Activated CD4-positive, CD25-positive, alpha-beta regulatory T cell (primary cell): ENCODE measurements at places on chromosomes 3 and 15.

DNA sequence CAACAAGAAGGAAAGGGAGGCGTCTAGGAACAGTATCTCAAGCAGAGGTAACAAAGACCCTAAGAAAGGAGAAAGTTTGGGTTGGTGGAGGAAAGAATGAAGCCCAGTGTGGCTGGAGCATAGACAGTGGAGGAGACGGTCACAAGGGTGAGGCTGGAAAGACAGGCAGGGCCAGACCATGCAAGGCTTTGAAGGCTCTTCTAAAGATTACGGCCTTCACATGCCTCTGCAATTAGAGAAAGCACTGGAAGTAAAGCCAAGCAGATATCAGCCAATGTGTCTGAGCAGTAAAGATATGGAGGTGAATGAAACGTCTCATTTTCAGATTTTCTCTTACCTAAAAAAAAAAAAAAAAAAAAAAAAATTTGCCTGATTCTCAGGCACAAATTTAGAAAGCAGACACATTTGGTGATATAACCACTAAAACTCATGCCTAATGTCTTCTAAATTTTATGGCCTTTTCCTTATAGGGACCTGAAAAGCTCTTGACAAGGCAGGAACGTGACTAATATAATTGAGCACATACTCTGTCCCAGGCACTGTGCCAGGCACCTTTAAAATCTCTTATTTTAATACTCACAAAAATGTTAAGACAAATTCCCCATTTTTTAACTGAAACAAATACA lies 184.1 kb downstream of the MECOM start:
- no peak for DNase-seq

GRCh38 chr3:61032991-61033390 lies 218.3 kb downstream of the FHIT start:
- no peak for DNase-seq

GRCh38 chr3:59267021-59267420 lies 217.2 kb upstream of the CFAP20DC start:
- no peak for DNase-seq

GRCh38 chr15:71385026-71385425 lies 269.8 kb downstream of the THSD4 start:
- no peak for DNase-seq

DNA sequence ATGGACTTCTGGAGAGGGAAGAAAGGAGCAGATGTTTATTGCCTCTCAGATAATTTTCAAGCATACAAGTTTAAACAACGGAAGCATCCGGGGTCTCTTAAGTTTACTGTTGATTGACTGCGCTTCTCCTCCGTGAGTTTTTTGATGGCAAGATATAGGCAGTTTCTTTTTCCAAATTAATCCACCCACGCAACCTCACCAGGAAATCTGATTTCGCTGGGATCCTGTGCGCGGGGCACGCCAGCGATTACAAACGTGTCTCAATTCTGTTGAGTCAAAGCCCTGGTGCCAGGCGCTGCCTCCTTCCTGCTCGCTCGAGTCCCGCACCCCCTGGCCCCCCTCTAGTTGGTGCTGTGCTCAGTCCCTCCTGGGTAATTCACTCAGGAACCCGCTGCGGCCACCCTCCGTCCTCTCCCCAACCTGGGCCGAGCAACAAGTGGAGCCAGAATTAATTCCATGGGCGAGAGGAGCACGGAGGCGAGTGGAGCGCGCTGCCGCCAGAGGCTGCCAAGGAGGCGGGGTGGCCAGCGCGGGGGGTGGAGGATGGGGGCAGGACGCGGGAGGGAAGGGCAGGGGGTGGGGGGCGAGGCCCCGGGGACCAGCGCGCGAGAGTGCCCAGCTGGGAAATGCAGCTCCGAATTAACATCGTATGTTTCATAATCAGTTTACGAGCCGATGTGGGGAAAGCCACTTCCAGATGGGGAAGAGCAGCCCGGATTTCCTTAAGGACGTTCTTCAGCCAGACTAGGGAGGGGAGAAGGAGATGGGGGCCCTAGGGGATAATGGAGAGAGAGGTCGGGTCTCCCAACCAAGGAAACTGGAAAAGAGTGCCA lies 6.0 kb downstream of the WNT5A start:
- no peak for DNase-seq

GRCh38 chr15:99324082-99324620 lies 72.9 kb downstream of the LRRC28 start:
- no peak for DNase-seq

DNA sequence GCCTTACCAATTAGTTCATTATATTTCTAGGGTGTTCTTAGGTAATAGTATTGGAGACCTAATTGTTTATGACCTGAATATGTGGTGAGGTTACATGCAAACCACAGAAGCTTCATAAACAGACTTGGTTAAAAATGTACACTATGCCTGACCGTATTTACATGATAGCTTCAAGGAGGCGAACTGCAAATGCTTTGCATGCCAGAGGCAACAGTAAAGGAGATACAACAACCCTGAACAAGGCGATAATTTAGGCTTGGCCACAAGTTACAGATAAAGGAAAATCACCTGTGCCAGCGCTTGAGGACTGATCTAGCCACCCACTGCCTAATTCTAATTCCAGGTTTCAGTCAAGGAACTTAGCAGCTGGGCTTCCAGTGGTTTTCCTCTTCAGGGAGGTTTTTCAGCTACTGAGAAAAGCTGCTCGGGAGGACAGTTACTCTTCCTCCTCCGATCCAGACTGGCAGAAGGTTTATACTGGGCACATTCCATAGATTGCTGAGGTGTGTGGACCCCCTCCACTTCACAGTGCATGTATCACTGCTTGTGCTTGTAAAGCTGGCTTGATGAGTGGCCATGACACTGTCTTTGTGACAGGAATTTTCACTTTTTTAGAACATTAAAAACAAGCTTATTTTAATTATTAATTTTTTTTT lies 95.6 kb downstream of the DHX36 start:
- no peak for DNase-seq

DNA sequence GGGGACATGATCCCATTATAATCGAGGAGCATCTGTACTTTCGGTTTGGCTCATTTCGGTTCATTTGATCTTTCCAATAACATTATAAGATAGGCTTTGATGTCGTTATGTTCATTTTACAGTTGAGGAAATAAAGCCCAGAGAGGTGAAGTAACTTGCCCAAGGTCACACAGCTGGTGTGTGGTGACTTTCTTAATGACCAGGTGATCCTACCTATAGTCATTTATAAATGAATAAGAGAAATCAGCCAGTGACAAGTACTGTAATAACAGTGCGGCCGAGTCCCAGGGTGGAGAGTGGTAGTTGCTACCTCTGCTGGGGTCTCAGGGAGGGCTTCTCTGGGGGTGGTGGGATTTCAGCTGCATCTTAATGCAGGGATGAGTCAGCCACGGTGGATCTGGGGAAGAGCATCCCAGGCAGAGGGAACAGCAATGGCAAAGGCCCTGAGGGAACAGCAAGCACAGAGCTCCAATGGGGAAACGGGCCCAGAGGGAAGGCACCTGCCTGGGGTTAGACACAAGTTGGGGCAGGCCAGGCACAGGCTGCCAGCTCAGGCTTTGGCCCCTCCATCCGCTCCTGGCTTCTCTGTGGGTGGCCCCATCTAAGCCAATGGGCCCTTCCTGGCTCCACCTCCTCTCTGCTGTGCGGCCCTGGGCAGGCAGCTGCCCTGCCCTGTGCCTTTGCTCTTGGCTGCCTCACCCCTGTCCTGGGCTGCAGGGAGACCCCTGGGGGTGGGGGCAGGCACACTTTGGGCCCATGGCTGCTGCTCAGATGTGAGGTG lies 1.1 kb upstream of the FBLN2 start:
- DNase-seq = no peak

- DNase-seq = no peak
These were observed 12.2 kb downstream of the GHRL start for GRCh38 chr3:10280571-10280970.

DNA sequence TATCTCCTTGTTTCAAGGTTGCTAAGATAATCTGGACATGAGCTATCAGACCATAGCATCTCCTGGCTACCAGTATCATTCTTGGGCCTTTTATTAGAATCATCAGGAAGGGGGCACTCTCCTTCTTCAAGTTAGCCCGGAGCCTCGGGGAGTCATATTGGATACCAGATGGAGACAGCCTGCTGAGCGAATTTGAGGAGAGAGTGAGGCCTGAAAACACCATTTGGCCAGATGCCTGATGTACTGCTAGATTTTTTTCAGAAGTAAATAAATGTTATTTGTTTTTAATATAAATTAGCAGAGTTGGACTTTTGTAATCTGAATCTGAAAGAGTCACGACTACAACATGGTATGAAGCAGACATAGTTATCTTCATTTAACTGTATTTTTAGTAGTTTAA lies 848.6 kb downstream of the IGSF11 start:
- DNase-seq = no peak
